ENCODE measurements at places on chromosomes 2 and 18.

- no peak for DNase-seq
Observed at GRCh38 chr2:8653485-8653884, 28.4 kb upstream of the ID2 start.

GRCh38 chr2:239208465-239209180 is 192.2 kb downstream of the HDAC4 start:
- DNase-seq: no peak

DNA sequence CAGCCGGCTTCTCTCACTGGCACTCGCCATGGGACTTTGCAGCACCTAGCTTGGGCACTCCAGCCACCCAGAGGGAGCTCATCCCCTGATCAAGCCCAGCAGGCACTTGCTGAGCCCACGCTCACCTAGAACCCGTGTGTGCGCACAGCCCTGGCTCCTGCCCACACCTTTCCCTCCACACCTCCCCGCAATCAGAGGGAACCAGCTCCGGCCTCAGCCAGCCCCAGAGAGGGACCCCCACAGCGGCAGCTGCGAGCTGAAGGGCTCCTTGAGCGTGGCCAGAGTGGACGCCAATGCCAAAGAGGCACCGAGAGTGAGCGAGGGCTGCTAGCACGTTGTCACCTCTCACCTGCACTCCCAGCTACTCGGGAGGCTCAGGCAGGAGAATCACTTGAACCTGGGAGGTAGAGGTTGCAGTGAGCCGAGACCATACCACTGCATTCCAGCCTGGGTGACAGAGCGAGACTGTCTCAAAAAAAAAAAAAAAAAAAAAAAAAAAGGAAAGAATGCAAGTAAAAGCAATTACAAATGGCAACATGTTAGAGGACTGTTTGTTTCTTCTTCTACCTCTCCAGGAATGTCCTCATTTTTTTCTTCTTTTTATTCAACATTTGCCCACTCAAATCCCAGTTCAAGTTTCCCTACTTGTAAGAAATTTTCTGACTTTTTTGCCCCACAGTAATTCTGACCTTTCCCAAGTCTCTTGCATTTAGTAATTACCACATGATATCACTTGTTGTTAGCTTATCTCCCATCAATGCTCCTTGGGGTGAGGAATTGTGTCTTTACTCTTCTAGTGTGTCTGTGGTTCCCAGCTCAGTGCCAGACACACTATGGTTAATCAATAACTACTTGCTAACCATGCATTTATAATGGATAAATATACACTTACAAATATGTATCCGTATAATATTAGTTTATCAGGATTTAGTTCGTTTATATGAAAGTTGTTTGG is 40.6 kb upstream of the ST3GAL5 start:
- DNase-seq: no peak

DNA sequence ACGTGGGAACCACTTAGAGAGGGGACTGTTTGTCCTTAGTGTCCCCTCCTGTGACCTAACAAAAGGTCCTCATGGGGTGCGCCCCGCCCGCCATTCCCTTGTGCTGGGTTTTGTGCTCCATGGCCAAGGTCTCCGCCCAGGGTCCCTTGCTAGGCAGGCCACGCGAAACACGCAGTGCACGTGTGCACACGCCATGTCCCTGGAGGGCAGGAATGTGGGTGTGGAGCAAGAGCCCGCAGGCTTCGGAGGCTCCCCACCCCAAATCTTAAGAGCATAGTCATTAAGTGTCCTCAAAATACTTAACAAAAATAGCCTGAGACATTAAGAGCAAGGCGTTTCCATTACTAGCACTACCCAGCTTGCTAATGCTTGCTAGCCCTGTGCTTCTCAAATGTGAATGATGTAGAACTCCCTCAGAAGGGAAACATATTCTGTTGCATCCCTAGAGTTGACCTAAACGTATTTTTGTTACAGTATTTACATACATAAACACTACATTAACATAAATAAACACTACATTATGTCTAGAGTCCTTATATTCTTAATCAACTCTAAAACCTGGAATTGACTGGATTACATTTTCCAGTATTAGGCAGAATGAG is 117.6 kb upstream of the APCDD1 start:
- no peak for DNase-seq

GRCh38 chr2:84458551-84459017 is 496 bp downstream of the SUCLG1 start:
- no peak for DNase-seq

Measured in BJ (cell line).